Fibroblast of mammary gland (primary cell): ENCODE measurements at places on chromosomes 12 and 14.

- DNase-seq, result peak; percentile 76
These were observed 91.8 kb upstream of the TMEM260 start for GRCh38 chr14:56487761-56488160.

DNA sequence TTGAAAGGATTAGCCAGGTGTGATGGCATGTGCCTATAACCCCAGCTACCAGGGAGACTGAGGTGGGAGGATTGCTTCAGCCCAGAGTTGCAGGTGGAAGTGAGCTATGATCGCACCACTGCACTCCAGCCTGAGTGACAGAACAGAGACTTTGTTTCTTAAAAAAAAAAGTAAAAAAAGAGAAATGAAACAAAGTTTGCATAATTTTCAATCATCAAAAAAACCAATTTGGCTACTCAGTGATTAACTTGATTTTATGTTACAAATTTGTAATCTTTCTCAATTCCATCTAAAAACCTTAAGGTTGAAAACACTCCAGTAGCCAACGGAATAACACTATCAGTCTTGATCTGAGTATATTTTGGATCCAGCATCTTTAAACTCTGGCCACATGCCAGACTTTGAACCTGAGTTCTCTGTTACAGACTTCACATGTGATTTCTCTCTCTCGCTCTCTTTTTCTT is 12.6 kb upstream of the DENND5B start:
- DNase-seq, result no peak

- no peak for DNase-seq
These were observed 57.2 kb upstream of the DLK1 start for GRCh38 chr14:100669468-100669867.

- DNase-seq, result no peak
These were observed 537.3 kb downstream of the TMTC2 start for GRCh38 chr12:83224012-83224411.

GRCh38 chr14:69066396-69067171 is 86.3 kb downstream of the DCAF5 start:
- no peak for DNase-seq

DNA sequence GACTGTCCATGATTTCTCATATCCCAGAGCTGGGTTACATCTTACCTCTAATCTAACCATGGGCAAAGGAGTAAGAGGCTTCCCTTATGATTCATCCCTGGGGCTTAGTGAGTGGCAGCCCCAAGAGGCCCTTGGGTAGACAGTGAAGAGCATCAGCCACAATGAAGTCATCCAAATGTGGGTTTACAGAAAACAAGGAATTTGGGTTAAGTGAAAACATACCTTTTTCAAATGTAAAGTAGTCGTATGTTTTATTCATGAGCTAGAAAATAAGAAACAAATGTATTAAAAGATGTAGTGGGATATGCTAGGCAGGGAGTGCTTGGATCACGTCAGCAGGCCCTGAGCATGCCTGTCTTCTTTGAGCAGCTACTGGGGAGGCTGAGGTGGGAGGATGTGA is 54.0 kb upstream of the ELK3 start:
- peak; percentile 93 for DNase-seq

GRCh38 chr12:3055026-3055703 is 22.0 kb upstream of the TSPAN9 start:
- DNase-seq, result peak; percentile 33

GRCh38 chr12:25962932-25963525 is 4.5 kb downstream of the RASSF8 start:
- peak; percentile 61 for DNase-seq

DNA sequence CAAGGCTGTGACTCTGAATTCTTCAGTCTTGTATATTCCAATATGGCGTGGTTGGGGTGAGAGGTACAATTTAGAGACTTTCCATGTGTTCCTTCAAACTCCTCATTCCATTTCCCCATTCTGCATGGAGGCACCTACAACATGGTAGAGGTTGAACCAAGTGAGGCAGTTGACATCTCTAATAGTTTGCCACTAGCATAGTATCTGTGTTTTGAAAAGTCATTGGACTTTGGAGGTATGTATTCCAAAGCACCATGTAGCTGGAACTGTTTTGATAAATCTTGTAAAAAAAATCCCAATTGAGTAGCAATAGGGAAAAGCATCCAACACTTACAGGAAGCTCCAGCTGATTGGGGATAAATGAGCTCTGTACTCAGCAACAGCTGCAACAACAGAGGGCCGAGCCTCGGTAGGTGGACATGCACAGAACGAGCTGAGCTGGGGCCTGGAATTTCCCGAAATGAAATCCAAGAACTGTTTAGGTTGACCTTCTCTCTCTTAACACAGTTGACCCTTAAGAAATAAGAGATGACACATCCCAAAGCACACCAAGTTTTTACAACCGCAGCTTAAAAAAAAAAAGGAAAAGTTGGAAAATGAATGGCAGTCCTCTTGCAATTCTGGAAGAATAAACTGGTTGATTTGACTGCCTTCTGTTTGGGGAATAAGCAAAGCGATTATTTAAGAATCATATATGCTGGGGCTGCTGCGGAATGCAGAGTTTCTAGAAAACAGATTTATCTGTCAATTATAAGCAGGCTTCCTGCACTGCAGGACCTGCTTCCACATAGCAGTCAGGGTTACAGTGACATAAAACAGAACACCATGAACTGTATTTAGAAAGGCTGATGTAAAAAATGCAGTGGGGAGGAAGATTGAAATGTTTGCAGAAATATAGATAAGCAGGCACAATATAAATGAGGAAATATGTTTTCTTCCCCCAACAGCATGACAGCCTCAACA is 194.6 kb upstream of the KRR1 start:
- peak; percentile 99 for DNase-seq

- no peak for DNase-seq
These were observed 88.2 kb upstream of the PTGDR start for GRCh38 chr14:52179141-52179790.

DNA sequence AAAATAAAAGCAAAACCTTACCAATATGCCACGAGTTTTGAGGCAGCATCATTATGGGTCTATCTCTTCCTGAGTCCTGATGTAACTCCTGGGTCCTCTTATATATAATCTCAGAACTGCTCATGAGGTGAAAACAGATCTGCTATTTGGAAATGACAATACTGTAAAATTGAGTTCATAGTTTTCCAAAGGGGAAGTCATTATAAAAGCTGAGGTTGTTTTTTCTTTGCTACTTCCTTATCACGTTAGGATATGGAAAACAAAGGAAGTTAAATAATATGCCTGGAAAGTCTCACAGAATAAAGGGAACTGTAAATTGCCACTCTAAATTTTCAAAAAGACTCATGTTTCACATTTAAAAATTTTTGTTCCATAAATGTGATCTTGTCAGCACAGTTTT is at the start of gene CD163L1:
CD163L1 (minus strand) TSS at position 78 of the 400 bp plus-strand sequence; CDS start at position 52, 26 bp downstream.
- no peak for DNase-seq

- DNase-seq, result no peak
These were observed 26.3 kb downstream of the LRTM2 start for GRCh38 chr12:1846421-1847405.

DNA sequence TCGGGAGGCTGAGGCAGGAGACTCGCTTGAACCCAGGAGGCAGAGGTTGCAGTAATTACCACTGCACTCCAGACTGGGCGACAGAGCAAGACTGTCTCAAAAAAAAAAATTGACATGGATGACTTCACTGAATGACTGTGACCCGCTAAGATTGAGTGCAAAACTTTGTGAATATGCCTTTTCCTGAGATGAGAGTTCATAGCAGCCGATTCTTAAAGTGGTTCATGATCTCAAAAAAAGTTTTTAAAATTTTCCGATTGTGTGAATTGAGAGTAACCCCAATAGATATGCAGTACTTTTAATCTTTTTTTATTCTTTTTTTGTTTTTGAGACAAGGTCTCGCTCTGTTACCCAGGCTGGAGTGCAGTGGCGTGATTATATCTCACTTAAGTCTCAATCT is 1.2 kb downstream of the TCTN1 start:
- no peak for DNase-seq

- no peak for DNase-seq
These were observed 1351.7 kb upstream of the TMEM132C start for GRCh38 chr12:126915309-126915708.

DNA sequence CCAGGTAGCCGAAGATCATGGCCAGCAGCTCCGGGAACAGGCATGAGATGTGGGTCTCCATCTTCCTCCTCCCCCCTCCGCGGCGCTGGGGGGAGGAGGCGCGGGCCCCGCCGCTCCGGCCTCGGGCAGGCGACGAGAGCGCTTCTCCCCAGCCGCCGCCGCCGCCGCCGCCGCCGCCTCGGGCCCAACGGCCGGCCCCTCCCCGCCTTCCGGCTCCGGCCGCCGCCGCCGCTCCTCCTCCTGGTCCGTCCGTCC is 448 bp downstream of the FBXL14 start:
- DNase-seq, result no peak

GRCh38 chr14:103832046-103832445 is 15.3 kb downstream of the PPP1R13B start:
- DNase-seq, result peak; percentile 16

DNA sequence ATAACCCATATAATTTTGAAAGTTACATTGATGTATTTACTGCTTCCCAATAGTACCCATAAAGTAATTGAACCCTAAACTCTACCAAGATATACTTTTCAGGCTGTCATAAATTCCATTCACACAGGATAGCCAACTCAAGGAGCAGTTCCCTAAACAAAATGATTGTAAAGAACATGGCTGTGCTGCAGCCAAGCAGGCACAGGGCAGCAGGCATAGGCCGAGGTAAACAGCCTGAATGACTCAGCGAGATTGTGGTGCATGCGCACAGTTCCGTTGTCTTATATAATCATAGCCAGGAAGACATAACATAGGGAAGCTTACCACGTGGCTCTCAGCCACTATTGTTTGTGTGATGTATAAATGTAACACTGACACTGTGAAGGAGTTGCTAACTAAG is 344.9 kb downstream of the FSCB start:
- DNase-seq, result no peak

DNA sequence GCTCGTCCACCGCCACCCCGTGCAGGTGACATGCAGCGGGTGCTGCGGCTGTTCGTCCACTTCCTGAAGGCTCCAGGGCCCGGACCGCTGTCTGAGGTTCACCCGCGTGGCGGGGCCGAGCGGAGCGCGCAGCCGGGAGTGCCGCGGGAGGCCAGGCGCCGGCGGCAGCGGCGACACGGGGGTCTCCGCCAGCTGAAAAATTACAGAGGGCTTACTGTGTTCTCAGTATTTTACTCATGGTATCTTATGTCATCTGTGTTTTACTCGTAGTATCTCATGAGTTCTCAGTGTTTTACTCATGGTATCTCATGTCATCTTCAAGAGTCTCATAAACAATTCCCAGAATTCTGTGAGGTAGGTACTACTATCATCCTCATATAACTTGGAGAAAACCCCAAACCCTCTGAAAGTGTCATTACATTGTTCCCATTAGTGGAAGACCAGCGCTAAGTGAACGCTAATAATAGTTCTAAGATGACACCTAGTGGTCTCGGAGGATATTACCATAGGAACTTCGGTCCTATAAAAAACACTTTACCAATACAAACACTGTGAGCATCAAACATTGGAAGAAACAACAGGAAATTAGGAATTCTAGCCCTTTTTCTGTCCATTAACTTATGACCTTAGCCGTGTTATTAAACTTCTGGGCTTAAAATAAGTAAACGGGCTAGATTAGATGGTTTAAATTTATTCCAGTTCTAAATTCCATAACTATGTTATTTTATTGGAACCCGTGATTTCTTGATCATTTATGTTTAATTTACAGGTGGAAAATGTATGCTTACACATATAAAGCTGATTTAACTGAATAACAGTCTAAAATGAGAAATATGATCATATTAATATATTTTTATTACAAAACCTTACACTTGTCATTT is 32.4 kb downstream of the AK7 start:
- peak; percentile 82 for DNase-seq

DNA sequence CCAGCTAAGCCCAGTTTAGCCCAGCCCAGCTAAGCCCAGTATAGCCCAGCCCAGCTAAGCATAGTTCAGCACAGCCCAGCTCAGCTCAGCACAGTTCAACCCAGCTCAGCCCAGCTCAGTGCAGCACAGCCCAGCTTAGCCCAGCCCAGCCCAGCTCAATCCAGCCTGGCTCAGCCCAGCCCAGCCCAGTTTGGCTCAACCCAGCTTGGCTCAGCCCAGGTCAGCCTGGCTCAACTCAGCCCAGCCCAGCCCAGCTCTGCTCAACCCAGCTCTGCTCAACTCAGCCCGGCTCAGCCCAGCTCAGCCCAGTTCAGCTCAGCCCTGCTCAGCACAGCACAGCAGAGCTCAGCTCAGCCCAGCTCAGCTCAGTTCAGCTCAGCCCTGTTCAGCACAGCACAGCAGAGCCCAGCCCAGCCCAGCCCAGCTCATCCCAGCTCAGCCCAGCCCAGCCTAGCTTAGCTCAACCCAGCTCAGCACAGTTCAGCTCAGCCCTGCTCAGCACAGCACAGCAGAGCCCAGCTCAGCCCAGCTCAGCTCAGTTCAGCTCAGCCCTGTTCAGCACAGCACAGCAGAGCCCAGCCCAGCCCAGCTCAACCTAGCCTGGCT is 330.9 kb downstream of the TMEM121 start:
- DNase-seq, result no peak

DNA sequence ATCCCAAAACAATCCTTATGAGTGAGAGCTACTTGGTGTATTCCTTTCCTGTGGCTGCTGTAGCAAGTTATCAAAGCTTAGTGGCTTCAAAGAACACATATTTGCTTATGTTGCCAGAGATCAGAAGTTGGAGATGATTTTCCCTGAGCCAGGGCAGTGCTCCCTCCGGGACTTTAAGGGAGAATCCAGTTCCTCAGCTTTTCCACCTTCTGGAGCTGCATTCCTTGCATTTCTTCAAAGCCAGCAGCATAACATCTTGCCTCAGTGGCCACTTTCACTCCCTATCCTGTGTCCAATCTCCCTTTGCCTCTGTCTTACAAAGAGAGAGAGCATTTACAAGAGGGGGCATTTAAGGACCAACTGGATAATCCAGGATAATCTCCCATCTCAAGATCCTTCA is 33.7 kb downstream of the P2RX7 start:
- no peak for DNase-seq

GRCh38 chr12:113591480-113591974 is 119.9 kb upstream of the LHX5 start:
- DNase-seq, result no peak

DNA sequence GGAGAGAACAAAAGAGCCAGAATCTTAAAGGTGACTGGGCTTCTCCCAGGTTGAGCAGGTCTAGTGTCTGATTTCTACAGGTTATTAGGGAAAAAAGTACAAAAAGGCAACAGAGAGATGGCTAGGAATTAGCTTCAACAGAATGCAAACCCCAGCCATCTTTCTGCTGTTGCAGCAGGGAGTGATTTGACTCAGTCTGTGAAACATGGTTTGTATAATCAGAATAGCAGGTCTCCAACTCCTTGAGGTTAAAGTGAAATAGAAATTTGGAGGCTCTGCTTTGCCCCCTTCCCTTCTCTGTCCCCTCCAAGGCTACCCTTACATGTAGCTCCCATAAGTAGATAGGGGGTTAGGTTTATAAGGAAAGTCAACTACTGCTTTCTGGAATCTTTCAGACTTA is 105.8 kb downstream of the AKAP6 start:
- DNase-seq, result no peak

- no peak for DNase-seq
These were observed 7.4 kb downstream of the KIF21A start for GRCh38 chr12:39435531-39435930.
